ENCODE measurements at places on chromosomes 1 and 21.

GRCh38 chr1:96411006-96411405 is 310.6 kb upstream of the PTBP2 start:
- no peak for DNase-seq

DNA sequence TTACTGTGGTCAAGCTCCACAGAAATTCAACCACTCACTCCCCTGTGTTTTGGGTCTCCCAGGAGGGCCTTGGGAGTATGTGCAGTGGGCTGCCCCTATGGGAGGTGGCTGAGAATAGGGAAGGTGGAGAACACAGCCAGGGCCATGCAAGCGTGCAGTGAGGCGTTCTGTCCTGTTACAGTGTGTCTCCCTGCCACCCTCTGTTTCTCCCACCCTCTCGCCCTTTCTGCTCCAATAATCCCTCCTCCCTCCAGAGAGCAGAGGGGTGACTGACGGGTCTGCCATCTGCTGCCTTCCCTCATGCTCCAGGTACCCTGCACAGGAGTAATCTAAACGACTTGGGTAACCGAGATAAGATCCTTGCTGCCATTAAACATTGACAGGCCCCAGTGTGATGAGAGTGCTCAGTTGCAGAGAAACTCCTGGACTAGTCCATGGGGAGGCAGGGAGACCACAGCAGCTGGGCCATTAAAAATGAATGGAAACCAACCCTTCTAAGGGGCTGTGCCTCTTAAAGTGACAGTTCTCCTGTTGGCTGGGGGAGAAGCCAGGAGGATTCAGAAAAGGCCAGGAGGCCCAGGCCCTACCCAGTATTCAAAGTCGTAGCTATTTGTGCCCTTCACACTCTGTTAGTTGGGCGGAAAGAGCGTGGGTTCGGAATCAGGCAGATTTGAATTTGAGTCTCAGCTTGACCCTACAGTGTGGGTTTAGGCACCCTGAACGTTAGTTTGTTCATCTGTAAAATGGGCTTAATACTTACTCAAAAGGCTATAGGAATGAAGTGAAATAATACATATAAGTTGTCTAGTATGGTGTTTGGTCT is 22.4 kb upstream of the BTG2 start:
- DNase-seq = no peak

GRCh38 chr1:16148329-16149092 is 7.4 kb downstream of the EPHA2 start:
- DNase-seq = no peak

DNA sequence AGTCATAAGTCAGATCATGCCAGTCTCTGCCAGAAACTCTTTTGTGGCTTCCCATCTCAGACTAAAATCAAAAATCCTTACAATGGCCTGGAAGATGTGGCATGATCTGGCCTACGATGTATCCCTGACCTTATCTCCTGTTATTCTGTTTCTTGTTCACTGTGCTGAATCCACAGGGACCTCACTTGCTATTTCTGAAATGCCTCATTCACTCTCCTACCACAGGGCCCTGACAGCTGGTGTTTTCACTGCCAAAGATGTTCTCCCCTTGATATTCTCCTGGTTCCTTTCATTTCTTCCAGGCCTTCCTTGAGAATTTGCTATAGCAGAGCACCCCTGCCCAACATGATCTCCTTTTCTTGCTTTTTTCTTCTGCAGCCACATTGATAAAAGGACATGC is 1.7 kb downstream of the DNALI1 start:
- no peak for DNase-seq

Measured in AG09309 (cell line).